ENCODE measurements at places on chromosomes 2 and 18. TPM values are rescaled to one million over a fixed set of nuclear protein-coding genes. Genes with fewer than 3 reads are reported as not detected.

- no peak for DNase-seq
These were observed 107.3 kb upstream of the ZFP36L2 start for GRCh38 chr2:43333656-43334144.

DNA sequence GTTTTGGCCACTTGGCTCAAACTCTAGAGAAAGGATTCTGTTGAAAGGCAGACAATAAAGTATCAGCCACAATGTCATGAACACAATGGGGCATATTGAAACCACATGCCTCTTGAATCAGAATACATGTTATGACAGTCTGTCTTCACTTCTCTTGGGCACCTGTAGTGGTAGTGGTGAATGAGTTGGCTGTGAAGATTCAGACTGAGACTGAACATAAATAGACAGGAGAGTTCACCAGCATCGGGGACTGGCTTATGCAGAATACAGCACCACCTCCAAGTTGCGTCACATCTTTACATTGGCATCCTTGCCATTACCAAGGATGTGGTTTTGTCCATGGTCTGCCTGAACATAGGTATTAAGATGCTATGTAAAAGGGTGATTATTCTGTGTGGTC is 336.8 kb downstream of the MYCN start:
- DNase-seq = no peak

DNA sequence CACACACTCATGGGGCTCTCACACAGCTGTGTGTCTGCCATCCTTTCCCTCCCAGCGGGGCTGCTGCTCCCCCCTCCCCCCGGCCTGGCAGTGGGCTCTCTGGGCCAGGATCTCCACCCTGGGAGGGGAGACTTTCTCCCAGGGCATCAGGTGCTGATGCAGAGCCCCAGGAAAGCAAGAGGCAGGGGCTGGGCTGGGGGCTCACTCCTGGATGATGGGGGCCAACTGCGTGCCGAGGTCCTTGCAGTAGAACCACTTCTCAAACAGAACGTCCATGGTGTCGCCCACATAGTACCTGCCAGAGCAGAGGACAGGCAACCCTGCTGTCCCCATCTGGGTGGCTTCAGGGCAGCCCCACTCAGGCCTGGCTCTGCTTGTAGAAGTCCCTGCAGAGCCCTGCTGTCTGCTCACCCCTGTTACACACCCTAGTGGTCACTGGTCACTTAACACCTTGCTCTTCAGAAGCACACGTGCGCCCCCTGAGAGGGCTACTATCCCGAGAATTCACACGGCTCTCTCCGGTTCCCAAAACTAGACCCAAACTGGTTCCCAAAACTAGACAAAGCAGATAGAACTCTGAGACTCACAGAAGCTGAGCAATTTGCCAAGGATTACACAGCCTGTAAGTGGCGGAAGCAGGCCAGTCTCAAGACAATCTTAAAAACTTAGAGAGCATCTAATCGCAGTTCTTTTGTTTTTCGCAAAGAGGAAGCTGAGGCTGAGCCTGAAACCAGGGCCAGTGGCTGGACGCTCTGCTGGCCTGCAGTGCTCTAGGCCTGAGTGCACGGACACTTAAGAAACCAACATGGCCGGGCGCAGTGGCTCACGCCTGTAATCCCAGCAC is 6.6 kb upstream of the OXER1 start:
- DNase-seq = peak; percentile 81

DNA sequence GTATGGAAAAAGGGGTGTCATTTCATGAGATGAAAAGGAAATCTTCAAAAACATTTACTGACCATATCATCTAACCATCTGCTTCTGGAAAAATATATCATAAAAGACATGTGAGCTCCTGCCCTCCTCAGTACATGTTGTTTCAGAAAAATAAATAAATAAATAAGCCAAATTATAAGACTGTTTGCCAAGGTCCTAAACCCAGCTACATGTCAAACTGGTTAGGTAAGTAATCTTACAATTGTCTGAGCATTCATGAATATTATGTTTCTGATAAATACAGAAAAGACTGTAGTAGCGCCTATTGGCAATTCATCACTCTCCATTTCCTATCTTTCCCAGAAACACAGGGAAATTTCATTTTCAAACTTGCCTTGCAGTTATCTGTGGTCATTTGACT is 138.9 kb upstream of the SETBP1 start:
- no peak for DNase-seq

GRCh38 chr2:176066645-176067588 is 16.8 kb downstream of the EVX2 start:
- no peak for DNase-seq

GRCh38 chr18:9850309-9850708 is 35.5 kb upstream of the TXNDC2 start:
- no peak for DNase-seq

The KHK gene
- total RNA-seq = 4.7 TPM

The PLA2R1 gene
- total RNA-seq = 8.3 TPM

Measured in mesenteric fat pad (tissue), 1 donor.